Pancreas (tissue), 10 donors: ENCODE measurements at places on chromosomes 2 and 18.

- no peak for DNase-seq
Measured at GRCh38 chr2:167490455-167490854, 602.2 kb downstream of the XIRP2 start.

GRCh38 chr2:43708891-43709290 is 32.7 kb upstream of the C1GALT1C1L start:
- DNase-seq = no peak

DNA sequence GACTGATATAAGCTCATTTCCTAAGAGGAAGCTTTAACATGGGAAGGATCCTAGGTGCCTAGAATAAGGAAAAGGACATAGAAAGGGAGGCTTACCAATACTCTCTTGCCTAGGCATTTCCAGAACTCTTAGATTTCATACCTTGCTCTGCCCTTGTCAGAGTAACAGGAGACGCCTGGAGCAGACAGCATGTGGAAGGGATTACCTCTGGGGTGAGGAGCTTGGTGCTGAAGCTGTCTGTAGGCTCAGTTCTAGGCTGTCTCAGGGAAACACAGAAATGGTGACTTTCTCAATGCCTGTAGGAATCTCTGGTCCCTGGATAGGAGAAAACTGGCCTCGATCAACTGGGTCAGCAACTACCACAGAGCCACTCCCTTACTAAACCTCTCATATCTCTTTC is 150.0 kb downstream of the SLC4A3 start:
- DNase-seq = no peak

DNA sequence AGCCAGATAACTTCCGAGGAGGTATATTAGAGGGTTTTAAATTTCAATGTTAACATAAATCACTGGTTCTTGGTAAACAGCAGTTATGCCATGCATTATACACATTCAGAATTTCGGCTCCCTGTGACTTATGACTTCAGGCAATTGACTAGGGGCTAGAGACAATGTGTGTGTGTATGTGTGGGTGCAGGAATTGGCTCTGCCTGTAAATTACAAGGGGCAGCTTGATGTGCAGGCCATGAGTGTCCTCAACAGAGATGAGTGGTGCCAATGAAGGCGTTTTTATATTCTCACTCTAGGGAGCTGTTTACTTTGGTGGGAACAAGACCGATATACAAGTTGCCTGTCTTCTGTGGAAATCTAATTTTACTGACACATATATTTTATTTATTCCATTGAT is 161.6 kb downstream of the CSRNP3 start:
- DNase-seq = no peak

DNA sequence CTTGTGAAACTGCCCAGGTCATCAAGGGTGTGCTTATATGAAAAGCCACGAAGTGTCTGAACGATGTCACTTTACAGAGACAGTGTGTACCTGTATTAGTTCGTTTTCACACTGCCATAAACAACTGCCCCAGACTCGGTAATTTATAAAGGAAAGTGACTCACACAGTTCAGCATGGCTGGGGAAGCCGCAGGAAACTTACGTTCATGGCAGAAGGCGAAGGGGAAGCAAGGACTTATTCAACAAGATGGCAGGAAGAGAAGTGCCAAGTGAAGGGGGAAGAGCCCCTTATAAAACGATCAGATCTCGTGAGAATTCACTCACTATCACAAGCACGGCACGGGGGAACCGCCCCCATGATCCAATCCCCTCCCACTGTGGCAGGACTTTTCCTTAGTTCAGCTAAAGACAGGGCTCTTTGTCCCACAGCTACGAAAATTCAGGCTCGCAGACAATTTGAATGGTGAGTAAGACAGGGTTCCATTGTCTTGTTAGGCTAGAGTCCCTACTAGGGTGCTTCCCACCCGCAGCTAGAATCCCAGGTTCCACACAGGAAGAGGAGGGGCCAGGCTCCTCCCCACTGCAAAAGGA is 20.1 kb downstream of the TMEM177 start:
- no peak for DNase-seq

DNA sequence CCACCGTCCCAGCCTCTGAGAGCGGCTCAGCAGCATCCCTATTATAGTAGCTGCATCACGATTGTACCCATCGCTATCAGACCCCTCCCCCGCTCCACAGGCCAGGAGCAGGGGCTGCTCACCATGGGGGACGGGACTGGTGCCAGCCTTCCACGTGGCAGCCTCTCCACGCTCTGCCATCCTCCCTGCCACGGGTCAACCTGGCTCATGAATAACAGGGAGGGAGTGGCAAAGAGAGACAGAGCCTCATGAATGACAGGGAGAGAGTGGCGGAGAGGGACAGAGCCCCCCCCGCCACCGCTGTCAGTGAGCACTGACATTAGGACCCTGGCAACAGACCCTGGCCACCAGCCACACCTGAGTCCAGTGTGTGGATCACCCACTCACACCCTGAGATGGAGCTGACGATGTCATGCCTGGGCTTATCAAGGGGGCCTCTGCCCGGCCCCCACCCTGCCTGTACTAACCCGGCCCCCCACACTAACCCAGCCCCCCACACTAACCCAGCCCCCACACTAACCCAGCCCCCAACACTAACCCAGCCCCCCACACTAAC is 16.9 kb downstream of the CROCC2 start:
- peak; percentile 20 for DNase-seq

DNA sequence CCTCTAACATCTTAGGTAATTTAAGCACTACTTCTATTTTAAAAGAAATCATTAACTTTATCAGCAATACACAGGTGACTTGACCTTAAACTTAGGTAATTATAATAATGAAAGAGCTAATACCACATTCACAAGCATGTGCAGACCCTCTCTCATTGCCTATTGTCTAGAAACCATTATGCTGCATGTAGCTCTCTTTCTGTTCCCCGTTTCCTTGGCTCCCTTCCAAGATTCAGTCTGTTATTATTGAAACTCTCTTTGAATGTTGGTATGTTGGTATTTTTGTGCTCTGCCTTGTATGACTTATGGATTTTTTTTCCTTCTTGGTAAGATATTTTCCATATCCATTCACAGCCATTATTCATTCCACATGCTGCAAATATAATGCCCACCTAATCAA is 201.2 kb downstream of the CDCA7 start:
- DNase-seq = no peak

GRCh38 chr2:159712929-159713420 is 669 bp downstream of the MARCHF7 start:
- DNase-seq = no peak

DNA sequence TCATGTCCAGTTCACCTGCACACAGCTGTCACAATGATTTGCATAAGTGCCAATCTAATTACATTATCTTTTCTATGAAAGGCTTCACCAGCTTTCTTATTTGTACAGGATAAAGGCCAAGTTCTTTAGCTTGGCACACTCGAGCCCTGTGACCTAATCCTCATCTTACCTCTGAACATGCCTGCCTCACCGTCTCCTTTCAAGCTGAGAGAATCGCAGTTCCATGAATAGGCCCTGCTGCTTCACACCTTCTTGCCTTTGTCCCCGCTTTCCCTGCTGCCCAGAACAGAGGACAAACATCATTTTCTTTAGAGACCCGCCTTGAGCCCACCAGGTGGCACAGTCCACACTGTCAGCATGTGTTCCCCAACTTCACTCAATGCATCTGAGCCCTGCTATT is 1094.7 kb downstream of the BCL11A start:
- no peak for DNase-seq
